Fibroblast of pulmonary artery (primary cell): ENCODE measurements at places on chromosomes 5 and 9.

GRCh38 chr9:78393932-78394331, 97.0 kb downstream of the PSAT1 start:
- DNase-seq = no peak

DNA sequence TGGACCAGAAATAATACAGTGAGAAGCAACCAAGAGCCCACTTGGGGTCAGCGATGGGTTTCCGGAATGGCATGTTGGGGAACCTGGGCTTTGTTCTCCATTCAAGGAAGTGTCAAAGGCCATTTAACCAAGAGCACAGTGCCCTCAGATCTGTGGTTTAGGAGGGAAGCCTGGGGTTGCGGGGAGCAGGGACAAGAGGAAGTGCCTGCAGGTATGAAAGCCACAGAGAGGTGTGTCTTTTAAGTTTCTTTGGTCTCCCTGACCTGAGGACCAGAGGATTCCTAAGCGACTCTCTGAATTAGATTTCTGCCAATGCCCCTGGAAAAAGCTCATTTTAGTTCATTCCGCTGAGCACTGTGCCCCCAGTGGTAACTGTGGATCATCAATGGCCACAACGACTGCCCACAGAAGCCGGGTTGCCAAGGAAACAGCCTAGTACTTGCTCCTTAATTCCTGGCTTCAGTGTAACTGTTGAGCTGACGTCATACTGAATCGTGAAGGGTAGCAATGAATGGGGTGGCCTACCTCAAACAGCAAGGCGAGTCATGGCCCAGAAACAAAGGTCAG, 107.3 kb upstream of the SPIN1 start:
- DNase-seq = peak; percentile 11

- DNase-seq = no peak
Observed at GRCh38 chr5:12691330-12691729, 787.1 kb upstream of the CTNND2 start.

GRCh38 chr5:141799507-141800167, 78.6 kb downstream of the PCDH1 start:
- DNase-seq = no peak

DNA sequence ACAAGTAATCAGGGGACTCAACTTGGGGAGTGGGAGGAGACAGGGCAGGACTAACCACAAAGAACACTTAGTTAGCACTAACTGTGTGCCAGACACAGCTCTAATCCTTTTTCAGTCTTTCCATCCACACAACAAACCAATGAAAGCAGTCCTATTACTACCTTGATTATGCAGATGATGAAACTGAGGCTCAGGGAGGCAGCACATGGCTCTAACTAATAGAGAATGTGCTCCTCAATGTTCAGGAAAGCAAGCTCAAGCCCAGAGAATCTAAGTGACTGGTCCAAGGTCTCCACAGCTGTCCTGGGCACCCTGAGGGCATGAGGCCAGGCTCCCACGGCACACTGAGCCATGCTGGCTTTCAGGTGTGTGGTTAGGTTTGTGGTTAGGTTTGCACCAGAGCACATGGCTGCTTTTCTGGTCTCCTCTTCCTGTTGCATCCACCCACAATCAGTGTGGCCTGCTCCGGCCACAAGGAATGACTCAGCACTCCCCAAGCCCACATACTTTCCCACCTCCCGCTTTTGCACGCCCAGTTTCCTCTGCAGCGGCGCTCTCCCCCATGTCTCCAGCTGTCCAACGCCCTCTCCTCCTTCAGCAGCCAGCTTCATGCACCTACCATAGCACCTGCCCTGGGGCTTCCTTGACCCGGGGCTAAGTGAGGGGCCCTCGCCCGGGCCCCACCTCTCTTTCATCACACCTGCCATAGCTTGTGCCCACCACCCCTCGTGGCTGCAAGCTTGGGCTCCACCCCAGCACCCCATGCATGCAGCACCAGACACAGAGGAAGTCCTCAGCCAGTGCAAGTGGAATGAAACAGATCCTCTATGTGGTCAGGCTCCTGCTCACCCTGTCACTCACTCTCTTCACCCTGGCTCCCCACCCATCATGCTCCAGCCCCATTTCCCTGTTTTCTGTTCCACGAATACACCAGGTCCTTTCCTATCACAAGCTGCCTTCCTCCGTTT, 133.1 kb downstream of the GABBR2 start:
- DNase-seq = peak; percentile 87

DNA sequence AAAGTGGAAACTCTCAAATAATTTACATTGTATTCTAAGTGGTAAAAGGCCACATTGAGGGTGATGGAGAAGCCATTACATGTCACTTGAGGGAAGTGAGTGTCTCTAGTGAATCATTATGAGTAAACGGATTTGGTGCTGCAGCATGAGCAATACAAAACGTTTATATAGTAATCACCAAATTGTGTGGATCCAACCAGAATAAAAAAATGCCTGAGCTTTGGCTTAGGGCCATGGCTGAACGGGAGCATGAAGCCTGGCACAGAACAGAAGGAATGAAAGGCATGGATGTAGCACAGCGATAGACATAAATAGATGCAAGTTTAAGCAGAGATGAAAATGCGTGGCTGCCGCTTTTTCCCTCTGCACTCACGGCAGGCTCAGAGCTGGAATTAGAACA, 58.3 kb downstream of the PTTG1 start:
- peak; percentile 57 for DNase-seq

DNA sequence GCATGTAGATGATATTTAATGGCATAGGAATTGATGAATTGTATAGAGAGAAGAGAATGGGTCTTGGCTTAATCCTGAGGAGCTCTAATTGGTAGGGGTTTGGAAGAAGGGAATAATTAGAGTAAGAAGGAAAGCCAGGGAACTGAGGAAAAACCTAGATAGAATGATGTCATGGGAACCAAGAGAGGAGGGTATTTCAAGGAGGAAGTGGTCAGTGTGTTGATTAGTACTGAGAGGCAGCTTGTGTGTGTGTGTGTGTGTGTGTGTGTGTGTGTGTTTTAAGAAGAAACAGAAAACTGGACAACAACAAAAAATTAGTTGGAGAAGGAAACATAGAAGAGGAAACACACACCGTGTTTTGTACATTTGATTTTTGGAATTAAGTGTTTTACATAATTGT, 42.8 kb downstream of the MAST4 start:
- no peak for DNase-seq

DNA sequence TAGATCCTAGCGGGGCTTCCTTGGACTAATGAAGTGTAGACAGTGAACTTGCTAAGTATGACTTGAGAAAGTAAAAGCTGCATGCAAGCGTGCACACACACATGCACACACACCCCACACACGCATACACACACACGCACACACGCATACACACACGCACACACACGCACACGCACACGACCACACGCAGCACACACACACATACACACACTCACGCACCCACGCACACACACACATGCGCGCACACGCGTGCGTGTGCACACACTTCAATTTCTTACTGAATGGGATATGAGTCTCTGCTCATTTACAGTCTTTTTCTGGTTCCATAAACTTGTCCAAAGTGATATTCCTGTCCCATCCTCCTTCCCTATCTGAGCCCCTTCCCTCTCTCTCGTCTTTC, 41.2 kb downstream of the MSX2 start:
- DNase-seq = no peak

DNA sequence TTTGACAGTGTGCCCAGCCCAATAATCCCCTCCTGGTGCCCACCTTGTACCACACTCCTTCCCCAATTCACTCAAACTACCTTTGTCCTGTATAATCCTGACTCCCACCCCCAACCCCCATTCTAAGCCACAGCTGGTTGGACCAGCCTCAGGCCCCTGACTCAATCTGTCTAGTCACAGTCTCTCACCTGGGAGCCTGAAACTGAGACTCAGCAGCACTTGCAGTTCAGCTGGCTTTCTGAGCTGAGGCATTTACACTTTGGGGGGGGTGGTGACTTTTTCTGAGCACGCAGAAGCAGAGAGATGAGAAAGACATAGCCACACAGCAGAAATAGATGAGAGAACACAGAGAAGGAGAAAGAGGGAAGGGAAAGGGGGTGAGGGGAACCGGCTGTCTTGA, 247.3 kb downstream of the MAN2A1 start:
- no peak for DNase-seq

- no peak for DNase-seq
Observed at GRCh38 chr5:176481711-176482110, 33.5 kb downstream of the FAF2 start.

DNA sequence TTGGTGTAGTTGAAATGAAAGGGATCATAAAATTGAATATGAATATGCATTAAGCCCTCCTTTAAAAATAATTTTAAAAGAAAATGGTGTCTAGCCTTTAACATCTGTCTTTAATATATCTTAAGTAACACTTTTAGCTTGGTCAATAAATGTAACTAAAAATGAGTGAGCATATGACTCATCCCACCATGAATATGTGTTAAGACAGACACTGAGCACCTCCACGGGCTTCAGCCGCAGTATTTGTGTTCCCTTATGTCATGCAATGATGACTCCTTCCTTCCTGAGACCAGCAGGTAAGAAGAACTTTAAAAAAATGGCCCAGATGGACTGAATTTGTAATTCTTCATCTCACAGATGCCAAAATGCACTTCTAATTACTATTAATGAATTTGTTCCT, 563.2 kb downstream of the NR2F1-AS1 start:
- peak; percentile 25 for DNase-seq

DNA sequence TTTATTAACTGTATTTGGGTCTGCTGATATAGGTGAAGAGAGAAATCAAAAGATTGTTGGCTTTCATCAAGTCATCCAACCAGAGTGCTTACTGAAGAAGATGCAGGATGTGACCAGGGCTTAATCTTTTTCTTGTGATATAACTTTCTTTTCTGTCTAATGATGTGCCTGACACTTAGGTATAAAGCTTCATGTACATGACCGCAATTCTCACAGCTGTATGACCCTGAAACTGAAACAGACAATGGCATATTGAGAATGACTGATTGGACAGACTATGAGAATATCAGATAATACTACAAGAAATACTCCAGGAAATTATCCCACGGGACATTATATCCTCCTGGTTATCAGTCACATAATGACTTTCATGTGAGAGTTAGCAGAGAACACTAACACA, 32.5 kb upstream of the FAM174A start:
- no peak for DNase-seq

- DNase-seq = no peak
Observed at GRCh38 chr5:146448783-146449519, 1.8 kb downstream of the TCERG1 start.

DNA sequence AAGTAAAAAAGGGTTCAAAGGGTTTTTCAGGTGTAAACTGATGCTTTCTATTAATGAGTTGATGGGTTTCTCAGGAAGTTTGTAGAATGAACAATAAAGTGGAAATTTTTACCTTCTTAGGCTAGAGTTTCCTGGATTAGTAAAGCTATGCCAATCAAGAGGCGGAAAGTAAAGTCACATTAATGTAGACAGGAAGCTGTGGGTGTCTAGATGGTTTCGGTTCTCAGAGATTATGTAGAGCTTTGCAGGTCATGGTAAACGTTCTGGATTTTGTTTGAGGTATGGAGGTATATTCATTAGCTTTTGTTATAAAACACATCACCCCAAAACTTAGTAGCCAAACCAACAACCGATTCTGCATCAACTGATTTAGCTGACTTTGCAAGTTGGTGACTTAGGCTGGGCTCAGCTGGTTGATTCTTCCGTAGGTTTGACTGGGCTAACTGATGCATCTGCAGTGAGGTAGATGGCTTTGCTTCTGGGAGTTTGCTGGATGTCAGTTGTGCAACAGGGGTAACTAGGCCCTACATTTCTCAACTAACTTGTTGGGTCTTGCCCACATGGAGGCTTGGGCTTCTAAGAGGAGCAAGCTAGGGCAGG, 273.8 kb downstream of the MSX2 start:
- DNase-seq = no peak

- DNase-seq = no peak
Observed at GRCh38 chr9:38671372-38671731, 48.6 kb downstream of the FAM240B start.

- DNase-seq = peak; percentile 84
Observed at GRCh38 chr5:142753116-142753631, 17.0 kb upstream of the ARHGAP26 start.

- DNase-seq = no peak
Observed at GRCh38 chr5:84119252-84119651, 265.4 kb downstream of the EDIL3 start.

GRCh38 chr9:138080979-138081378, 203.4 kb downstream of the CACNA1B start:
- no peak for DNase-seq

DNA sequence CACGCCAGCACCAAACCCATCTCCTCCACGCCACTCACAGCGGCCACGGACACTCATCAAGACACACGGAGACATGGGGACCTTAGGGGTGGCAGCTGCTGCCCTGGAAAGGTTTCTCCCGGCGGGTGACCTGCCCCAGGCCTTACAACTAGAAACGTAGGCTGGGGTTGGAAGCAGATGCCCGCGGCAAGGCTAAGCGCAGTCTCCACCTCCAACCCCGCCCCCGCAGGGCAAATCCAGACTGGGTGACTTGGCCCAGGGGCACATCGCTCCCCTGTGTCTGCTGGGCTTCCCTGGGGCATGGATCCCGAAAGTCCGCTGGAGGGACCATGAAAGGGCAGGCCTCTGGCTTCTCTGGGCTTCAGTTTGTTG, 12.0 kb upstream of the ASS1 start:
- DNase-seq = no peak

- DNase-seq = peak; percentile 95
Observed at GRCh38 chr5:151686674-151687407, at the start of gene SPARC. Gene SPARC, minus strand, starts transcription at chr5:151686915. Its CDS starts 10,727 bp downstream, at chr5:151676188.

GRCh38 chr5:146695646-146696045, 179.7 kb upstream of the GPR151 start:
- DNase-seq = no peak

- DNase-seq = no peak
Observed at GRCh38 chr5:55742778-55743177, 4.9 kb downstream of the DDX4 start.

GRCh38 chr5:87139795-87140194, 127.9 kb upstream of the RASA1 start:
- no peak for DNase-seq

DNA sequence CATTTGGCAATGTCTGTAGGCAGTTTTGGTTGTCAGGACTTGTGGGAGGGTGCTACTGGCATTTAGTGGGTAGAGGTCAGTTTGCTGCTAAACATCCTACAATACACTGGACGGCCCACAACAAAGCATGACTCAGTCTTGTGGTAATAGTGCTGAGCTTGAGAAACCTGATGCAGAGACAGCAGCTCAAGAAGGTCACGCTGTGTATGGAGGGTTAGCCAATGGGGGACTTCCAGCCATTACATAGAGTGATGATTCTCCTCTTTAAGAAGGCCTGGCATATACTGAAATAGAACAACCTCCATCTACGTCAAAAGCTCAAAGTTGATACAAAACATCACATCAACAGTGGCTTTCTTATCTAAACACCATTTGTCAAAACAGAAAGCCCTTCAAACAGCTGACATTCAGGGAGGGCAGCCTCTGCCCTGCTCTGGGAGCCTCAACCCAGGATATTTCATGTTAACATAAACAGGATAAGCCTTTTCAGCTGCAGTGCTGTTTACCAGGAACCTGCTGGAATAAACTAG, 143.0 kb downstream of the GPBP1 start:
- DNase-seq = peak; percentile 99

DNA sequence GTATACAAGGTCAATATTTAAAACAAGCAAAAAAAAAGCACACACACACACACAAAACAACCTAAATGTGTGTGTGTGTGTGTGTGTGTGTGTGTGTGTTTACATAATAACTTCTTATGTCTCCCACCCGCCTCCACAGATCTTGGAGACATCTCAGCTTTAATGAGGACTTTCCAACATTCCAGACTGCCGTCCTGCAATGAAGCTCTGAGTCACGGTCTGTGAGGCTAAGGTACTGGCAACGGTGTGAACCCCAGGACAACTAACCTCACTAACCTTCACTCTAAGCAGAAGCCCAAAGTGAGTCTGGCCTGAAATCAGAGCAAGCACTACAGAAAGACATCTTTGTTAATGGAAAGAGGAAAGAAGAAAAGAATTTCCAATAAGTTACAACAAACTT, 22.3 kb downstream of the ZNF474 start:
- DNase-seq = peak; percentile 69

- DNase-seq = peak; percentile 83
Observed at GRCh38 chr9:126261584-126262356, 64.9 kb upstream of the MVB12B start.
